ENCODE measurements at places on chromosomes 7 and 10. TPM values are rescaled to one million over a fixed set of nuclear protein-coding genes. Genes with fewer than 3 reads are reported as not detected.

UPF2 gene
- 32.2 TPM for polyA plus RNA-seq

DEPP1 gene
- polyA plus RNA-seq: not detected

ASZ1 gene
- not detected for polyA plus RNA-seq

IGFBP3 gene
- polyA plus RNA-seq: 0.33 TPM

NPC1L1 gene
- not detected for polyA plus RNA-seq

TFPI2 gene
- polyA plus RNA-seq: not detected

NEURL1 gene
- polyA plus RNA-seq: 0.35 TPM

TMEM196 gene
- polyA plus RNA-seq: not detected

MEST gene
- 5.7 TPM for polyA plus RNA-seq

HOXA7 gene
- 1.0 TPM for polyA plus RNA-seq

NPTX2 gene
- polyA plus RNA-seq: not detected

ZNF3 gene
- 31.7 TPM for polyA plus RNA-seq

CYP2C8 gene
- polyA plus RNA-seq: not detected

YKT6 gene
- polyA plus RNA-seq: 46.3 TPM

CALY gene
- not detected for polyA plus RNA-seq

FGF8 gene
- polyA plus RNA-seq: not detected

TMEM139 gene
- not detected for polyA plus RNA-seq

SPDYE6 gene
- polyA plus RNA-seq: 0.36 TPM

NKX2-3 gene
- polyA plus RNA-seq: not detected

ZPBP gene
- not detected for polyA plus RNA-seq

VSTM2A gene
- not detected for polyA plus RNA-seq

IGF2BP3 gene
- 5.4 TPM for polyA plus RNA-seq

CAPZA2 gene
- 172 TPM for polyA plus RNA-seq

FBXL15 gene
- polyA plus RNA-seq: 40.5 TPM

BMPER gene
- polyA plus RNA-seq: not detected

WDFY4 gene
- polyA plus RNA-seq: 78.7 TPM

GSDME gene
- 4.6 TPM for polyA plus RNA-seq

BTBD16 gene
- polyA plus RNA-seq: not detected

ANKRD22 gene
- polyA plus RNA-seq: not detected

CTNNA3 gene
- polyA plus RNA-seq: 1.0 TPM

SLC18A3 gene
- not detected for polyA plus RNA-seq

FAM25A gene
- polyA plus RNA-seq: not detected

ERV3-1 gene
- 13.9 TPM for polyA plus RNA-seq

DPP6 gene
- not detected for polyA plus RNA-seq

CALHM2 gene
- polyA plus RNA-seq: 35.0 TPM

ZNF783 gene
- 8.1 TPM for polyA plus RNA-seq

PRTFDC1 gene
- not detected for polyA plus RNA-seq

DNAJC12 gene
- polyA plus RNA-seq: not detected

TFEC gene
- polyA plus RNA-seq: 14.7 TPM

ADGRA1 gene
- polyA plus RNA-seq: not detected

BET1 gene
- polyA plus RNA-seq: 24.8 TPM

AOC1 gene
- 0.11 TPM for polyA plus RNA-seq

NPY gene
- 0.80 TPM for polyA plus RNA-seq

ZNF804B gene
- polyA plus RNA-seq: not detected

PLPP4 gene
- not detected for polyA plus RNA-seq

Data from IgD-negative memory B cell (primary cell).